ENCODE measurements at places on chromosomes 2 and 18. TPM values are rescaled to one million over a fixed set of nuclear protein-coding genes. Genes with fewer than 3 reads are reported as not detected.

Gene VAMP5
- total RNA-seq: 4.2 TPM

Gene HMSD
- 5.5 TPM for total RNA-seq

Gene CYTIP
- 0.14 TPM for total RNA-seq

Gene RGPD3
- total RNA-seq: 0.38 TPM

- DNase-seq: no peak
These were observed 47.5 kb downstream of the SKA1 start for GRCh38 chr18:50422286-50422898.

DNA sequence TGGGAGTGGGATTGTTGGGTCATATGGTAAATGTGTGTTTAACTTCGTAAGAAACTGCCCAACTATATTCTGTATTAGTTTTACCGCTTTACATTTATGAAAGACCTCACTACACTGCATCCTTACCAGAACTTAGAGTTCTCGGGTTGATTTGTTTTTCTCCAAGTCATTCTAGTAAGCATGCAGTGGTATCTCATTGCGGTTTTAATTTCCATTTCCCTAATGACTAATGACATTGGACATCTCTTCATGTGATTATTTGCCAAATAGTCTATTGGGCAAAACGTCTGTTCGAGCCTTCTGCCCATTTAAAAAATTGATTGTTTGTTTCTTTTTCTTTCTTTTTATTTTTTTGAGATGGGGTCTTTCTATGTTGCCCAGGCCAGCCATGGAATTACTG, 6.8 kb downstream of the FBLN7 start:
- DNase-seq: no peak

DNA sequence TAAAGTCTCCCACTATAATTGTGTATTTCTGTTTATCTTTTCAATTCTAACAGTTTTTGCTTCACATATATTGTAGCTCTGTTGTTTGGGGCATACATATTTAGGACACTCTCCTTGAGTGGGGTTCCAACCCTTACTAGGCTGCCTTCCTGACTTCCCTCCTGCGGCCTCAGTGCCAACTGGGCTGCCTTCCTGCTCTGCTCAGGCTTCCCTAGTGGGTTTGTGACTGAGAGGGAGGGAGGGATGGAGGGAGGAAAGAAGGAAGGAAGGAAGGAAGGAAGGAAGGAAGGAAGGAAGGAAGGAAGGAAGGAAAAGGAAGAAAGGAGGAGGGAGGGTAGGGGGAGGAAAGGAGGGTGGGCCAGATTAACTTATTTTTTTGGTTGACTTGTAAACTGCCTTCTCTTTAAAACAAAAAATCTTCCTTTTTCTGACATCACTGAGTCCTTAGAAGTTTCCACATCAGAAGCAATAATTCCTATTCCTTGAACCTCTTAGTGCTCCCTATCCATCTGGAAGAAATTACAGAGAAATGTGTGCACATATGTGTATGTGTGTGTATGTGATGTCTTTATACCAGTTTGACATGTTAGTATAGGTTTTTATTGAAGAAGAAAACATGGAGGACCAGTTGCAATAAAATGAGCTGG, 145.4 kb upstream of the PGAP1 start:
- DNase-seq: no peak

DNA sequence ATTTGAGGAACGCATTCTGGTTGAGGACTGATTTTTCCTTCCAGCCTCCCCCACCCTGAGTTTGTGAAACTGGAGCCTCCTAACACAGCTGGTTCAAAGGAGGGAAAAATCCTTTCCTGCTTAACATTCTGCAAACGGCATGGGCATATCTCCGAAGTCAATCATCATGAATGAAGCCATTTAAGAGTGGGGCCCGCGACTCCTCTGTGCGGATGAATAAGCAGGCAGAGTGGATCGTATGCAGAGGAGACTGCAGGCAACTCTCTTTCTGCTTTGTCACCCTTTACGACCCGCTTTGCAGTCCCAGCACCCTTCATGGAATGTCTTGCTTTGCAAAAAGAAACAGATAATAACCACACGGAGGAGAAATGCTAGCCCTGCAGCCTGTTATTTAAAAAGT, 305.2 kb downstream of the CLIP4 start:
- no peak for DNase-seq
